ENCODE measurements at places on chromosomes 3 and 15.

- no peak for DNase-seq
Observed at GRCh38 chr3:188084752-188085583, 69.0 kb upstream of the LPP start.

DNA sequence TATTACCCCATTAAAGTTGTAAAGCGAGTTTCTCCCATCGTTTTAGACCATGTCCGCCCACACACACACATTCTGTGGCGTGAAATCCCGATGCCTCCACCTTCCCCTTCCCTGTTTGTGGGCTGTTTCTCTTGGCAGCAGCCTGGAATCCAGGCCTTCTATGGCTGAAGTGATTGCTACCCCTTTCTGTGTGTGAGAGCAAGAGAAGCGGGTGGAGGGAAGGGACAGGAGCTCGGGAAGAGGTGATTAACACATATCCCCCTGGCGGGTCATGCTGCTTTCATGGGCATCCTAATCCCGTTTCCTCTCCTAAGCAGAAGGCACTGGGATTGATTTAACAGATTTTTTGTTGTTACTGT lies 283.8 kb upstream of the RGMA start:
- DNase-seq = no peak

- DNase-seq = no peak
Observed at GRCh38 chr3:155853214-155854140, 750 bp downstream of the SLC33A1 start.

- no peak for DNase-seq
Observed at GRCh38 chr3:179658606-179659005, 5.8 kb downstream of the USP13 start.

All from NCI-H2081 treated with DMSO at 0.1 percent for 48 hours (cell line).